ENCODE measurements at places on chromosomes 5 and 9.

- no peaks in the 10 kb centered on the region for H3K4me1 ChIP-seq
- no peak overlapping the region for H3K27ac ChIP-seq
- no peak for DNase-seq
- no peak overlapping the region for H3K4me3 ChIP-seq
Measured at GRCh38 chr5:131647048-131647769, 12.2 kb upstream of the RAPGEF6 start.

- DNase-seq = no peak
- H3K27ac ChIP-seq = no peak overlapping the region
- no peaks in the 10 kb centered on the region for H3K27me3 ChIP-seq
- H3K4me3 ChIP-seq = no peak overlapping the region
Measured at GRCh38 chr5:116371935-116372334, 202.7 kb downstream of the SEMA6A start.

GRCh38 chr5:30804739-30805505, 388.6 kb upstream of the CDH6 start:
- DNase-seq = no peak
- H3K4me3 ChIP-seq = no peak overlapping the region
- no peaks in the 10 kb centered on the region for H3K4me1 ChIP-seq
- H3K27ac ChIP-seq = no peak overlapping the region
- no peaks in the 10 kb centered on the region for H3K27me3 ChIP-seq

GRCh38 chr5:160899735-160900134, 47.7 kb upstream of the ATP10B start:
- no peaks in the 10 kb centered on the region for H3K36me3 ChIP-seq
- no peak overlapping the region for H3K27ac ChIP-seq
- no peaks in the 10 kb centered on the region for H3K4me1 ChIP-seq

Measured in activated T-cell treated with anti-CD3 and anti-CD28 coated beads, Interleukin-2, amount 50 U/mL, for 72 hours (primary cell).